ENCODE measurements at places on chromosomes 16 and 17.

GRCh38 chr17:77320485-77321256, 179.9 kb downstream of the SEC14L1 start:
- DNase-seq, result no peak

- DNase-seq, result peak; percentile 45
Observed at GRCh38 chr17:32877164-32877764, 340 bp upstream of the MYO1D start.

GRCh38 chr16:1414532-1415260, at the start of gene UNKL:
TSS of gene UNKL (minus strand) at chr16:1414704. CDS start at chr16:1414691, 13 bp downstream.
- DNase-seq, result no peak

DNA sequence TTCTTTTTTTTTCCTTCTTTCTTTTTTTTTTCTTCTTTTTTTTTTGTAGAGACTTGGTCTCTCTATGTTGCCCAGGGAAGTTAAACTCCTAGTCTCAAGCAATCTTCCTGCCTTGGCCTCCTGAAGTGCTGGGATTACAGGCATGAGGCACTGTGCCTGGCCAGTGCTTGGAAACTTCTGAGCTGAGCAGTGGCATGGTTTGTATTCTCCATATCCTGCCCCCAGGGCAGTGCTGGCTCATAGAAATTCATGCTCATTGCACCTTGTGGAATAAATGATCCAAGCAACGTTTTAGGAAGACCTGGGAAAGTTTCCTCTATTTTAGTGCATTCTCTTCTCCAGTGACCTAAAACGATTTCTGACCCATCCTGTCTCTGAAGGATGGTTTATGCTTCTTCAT, 16.7 kb upstream of the SYT17 start:
- DNase-seq, result no peak

GRCh38 chr17:80891397-80892018, 100.1 kb upstream of the CHMP6 start:
- no peak for DNase-seq

GRCh38 chr16:87328846-87329245, 11.7 kb upstream of the C16orf95 start:
- DNase-seq, result no peak

DNA sequence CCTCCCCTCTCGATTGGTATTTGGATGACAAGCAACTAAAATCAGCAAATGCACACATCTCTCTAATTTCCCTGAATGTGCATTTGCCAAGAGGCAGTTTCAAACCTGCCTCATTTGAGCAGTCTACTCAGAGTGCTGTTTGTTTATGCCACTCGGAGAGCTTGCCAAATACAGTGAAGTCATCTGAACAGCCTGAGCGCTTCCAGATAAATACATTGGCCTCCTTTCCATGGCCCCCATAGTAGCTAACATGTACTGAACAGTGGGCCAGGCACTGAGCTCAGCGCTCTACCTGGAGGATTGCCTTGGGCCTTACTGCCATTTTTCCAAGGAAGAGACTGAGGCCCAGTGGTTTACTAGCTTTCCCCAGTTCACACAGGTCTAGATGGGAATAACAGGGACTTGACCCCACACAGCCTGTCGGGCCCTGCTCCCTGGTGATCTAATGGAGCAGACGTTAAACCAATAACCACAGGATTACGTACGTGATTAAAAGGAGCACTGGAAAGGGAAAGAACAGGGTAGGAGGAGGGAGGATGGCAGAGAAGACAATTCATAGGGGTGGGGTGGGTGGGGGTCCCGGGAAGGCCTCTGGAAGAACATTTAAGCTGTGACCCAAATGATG, 18.7 kb upstream of the ANKRD40CL start:
- peak; percentile 41 for DNase-seq

DNA sequence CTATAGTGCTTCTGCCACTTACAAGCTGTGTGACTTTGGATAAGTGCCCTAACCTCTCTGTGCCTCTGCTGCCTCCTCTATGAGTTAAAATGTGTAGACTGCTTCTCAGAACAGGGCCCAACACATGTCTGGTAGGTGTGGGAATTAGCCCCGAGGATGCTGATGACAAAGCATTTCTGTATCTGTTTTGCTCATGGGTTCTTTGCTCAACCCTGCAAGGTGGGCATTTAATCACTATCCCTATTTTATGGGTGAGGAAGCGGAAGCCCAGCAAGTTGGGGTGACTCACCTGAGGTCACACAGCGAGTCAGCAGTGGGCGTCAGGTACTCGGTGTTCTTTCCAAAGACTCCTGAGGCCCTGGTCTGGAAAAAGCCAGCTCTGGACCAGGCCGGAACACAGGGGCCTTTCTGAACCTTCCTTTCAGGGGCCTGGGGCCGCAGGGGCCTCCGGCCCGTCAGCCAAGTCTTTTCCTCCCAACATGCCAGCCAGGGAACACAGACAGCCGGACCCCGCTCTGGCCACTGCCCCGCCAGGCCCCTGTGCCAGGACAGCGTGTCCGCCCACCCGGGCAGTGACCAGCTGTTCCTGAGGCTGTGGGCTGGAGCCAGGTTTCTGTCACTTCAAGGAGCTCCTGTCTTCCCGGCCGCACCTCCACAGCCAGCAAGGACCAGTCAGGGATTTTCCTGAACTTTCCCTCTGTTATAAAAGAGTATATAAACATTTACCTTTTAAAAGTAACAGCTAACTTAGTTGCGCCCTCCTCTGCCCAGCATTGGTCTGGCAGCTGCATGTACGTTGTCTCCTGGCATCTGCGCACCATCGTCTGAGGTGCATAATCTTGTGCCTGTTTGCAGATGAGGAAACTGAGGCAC, 62.5 kb downstream of the SREBF1 start:
- DNase-seq, result no peak

DNA sequence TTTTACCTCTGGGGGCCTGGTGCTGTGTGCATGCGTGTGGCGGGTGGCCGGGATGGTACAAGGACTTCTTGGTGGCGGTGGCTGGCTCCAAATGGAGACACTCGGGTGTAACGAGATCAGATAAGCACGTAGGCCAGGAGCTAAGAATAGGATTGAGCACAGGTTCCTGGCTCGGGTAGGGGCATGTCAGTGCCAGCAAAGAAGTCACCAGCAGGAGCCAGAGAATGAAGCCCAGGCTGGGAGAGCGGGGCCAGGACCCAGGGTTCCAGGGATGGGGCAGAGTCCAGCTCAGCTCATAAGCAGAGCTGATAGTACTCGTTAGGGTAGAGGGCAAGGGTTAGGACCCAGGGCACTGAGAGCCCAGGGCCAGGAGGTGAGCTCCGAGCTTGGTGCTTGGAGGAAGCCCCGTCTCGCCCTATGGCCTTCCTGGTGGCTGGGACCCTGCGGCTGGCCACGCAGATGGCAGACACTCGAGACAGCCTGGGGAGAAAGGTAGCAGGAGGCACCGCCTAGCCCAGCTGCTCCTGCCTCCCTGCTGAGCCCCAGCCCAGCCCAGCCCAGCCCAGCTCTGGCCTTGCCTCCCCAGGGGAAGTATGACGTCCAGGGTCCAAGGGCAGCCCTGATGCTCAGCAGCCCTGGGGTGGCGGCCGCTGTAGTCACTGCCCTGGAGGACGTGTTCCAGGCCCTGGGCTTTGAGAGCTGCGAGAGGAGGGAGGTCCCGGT, 8.9 kb downstream of the ZNF213 start:
- DNase-seq, result no peak

DNA sequence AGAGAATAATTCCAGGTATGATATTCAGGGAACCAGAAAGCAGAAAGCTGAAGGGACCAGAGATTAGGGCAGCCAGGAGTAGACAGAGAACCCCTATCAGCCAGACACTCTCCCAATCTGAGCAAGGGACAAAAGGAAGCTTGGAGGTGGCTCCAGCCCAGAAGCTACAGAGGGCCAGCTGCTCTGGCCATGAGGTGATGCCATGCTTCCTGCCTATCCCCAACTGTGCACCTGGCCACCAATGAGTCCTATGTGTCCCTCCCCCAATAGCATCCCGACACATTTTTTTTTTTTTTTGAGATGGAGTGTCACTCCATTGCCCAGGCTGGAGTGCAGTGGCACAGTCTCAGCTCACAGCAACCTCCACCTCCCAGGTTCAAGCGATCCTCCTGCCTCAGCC, 30.0 kb downstream of the NSMCE1 start:
- no peak for DNase-seq

DNA sequence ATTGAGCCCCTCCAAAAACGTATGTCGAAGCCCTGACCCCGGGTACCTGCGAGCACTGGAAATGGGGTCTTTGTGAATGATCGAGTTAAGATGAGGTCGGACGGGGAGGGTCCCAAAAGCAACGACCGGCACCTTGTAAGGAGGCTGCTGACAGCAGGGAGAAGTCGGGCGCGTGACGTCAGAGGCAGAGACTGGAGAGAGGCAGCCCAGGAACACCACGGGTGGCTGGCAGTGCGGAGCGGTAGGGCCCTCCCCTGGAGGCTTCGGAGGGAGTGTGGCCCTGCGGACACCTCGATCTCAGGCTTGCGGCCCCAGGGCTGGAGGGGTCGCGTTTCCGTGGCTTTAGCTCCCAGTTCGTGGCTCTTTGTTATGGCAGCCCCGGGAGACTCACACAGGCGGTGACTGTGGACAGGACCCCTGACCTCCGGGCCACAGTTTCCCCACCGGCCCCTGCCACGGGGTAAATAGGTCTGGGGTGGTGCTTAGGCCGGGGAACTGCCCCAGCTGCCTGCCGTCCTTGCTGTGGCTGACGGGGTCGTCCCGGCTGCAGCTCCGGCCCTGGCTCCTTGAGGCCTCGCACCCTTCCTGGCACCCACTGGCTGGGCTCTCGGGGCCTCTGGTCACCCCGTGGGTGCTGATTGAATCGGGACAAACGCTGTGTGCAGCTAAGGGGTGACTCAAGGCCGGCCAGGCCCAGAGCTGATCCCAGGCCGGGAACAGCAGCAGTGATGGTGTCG, 10.6 kb upstream of the SSTR5 start:
- DNase-seq, result no peak

- DNase-seq, result no peak
Observed at GRCh38 chr16:7964744-7965143, 625.6 kb downstream of the TMEM114 start.

GRCh38 chr16:12262454-12263180, 286.1 kb downstream of the SNX29 start:
- DNase-seq, result peak; percentile 17

- DNase-seq, result no peak
Observed at GRCh38 chr17:40089077-40089895, 11.1 kb downstream of the NR1D1 start.

- DNase-seq, result peak; percentile 98
Observed at GRCh38 chr16:9528511-9529079, 437.2 kb downstream of the HAPSTR1 start.

All from DMS79 (cell line).